ENCODE measurements at places on chromosomes 1 and 21. TPM values are rescaled to one million over a fixed set of nuclear protein-coding genes. Genes with fewer than 3 reads are reported as not detected.
A peak's percentile ranks its signal among the peaks of the same experiment; 100 is the strongest.

- DNase-seq, result no peak
Observed at GRCh38 chr1:50971748-50972305, 1.8 kb downstream of the CDKN2C start.

GRCh38 chr1:204828352-204828850 is 42.3 kb upstream of the NFASC start:
- DNase-seq, result peak; percentile 94

GRCh38 chr1:6329396-6329795 is 64.2 kb downstream of the ACOT7 start:
- DNase-seq, result no peak

GRCh38 chr1:83746234-83746633 is 252.7 kb downstream of the TTLL7 start:
- DNase-seq, result no peak

- DNase-seq, result peak; percentile 93
Observed at GRCh38 chr1:146036965-146037646, 15.6 kb upstream of the HJV start.

DNA sequence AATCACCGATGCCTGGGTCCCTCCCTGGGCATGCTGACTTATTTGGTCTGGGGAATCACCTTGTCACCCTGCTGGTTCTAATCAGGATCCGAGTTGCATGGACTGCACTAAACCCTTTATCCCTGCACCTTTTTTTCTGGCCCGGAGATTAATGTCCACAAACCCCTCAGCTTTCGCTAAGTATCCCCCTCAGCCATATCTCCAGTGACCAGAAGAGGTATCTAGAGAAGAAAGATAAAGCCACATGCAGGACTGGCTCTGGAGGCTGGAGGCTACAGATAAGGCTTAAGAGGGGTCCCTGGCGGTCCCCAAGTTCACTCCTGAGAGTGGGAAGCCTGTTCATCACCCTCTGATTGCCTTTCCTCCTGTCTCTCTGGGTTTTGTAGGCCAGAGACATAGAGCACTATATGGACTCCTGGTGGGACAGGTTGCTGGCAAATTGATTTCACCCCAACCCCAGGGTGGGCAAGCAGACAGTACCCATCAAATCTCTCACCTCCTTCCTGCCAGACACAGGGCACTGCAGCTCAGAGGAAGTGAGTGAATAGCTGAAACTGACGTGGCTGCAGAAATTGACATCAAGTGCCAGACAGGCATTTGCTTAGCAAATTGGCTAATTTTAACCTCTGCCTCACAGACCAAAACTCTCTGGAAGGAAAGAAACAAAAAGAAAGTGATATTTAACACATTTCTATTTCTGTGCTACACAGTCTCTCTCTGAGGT is 38.8 kb downstream of the HMGB4 start:
- no peak for DNase-seq

- no peak for DNase-seq
Observed at GRCh38 chr1:9655836-9656235, 4.3 kb downstream of the PIK3CD start.

DNA sequence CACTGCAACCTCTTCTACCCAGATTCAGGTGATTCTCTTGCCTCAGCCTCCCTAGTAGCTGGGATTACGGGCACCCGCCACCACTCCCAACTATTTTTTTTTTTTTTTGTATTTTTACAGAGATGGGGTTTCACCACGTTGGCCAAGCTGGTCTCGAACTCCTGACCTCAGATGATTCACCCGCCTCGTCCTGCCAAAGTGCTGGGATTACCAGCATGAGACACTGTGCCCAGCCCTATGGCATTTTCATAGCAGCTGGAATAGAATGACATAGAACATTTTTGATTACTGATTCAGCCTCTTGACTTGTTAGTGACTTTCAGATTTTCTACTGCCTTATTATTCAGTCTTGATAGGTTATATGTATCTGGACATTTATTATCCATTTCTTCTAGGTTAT is 1046.2 kb downstream of the AMY1C start:
- no peak for DNase-seq

GRCh38 chr1:14869187-14869586 is 270.7 kb downstream of the KAZN start:
- no peak for DNase-seq

- DNase-seq, result peak; percentile 54
Observed at GRCh38 chr1:25140073-25140797, 92.1 kb downstream of the SYF2 start.

GRCh38 chr1:189301235-189301634 is 1176.4 kb downstream of the BRINP3 start:
- no peak for DNase-seq

GRCh38 chr21:26572702-26573381 is at the start of gene CYYR1:
TSS of gene CYYR1 (minus strand) at chr21:26573286. CDS start at chr21:26572940, 346 bp downstream.
- peak; percentile 91 for DNase-seq

DNA sequence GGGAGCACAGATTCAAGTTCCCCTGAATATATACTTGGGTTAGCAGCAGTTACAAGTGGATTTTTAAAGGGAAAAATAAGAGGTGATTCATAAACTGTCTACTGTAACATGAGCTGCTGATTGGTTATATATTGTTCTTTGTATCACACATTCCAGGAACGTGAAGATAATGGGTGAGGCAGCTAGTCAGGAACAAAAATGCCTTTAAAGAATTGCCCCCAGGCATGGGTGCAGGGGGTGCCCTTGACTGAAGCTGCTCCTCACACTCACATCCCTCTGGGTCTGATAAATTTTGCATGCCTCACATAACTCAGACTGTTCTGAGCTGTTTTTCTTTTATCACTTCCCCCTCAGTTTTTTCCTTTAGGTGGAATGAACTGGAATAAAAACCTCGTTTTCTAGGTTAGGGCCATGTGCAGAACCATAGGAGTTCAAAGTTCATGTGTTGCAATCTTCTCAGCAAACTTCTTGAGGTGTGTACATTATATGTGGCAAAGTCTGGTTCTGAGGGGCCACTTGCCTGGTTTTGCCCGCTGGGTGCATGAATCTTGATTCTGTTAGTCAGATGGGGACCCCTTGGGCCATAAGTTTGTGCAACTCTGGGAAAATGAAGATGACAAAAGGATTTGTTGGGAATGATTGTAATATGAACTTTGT is 21.1 kb downstream of the TBX19 start:
- peak; percentile 22 for DNase-seq

- no peak for DNase-seq
Observed at GRCh38 chr1:180156631-180157091, 2.0 kb downstream of the QSOX1 start.

DNA sequence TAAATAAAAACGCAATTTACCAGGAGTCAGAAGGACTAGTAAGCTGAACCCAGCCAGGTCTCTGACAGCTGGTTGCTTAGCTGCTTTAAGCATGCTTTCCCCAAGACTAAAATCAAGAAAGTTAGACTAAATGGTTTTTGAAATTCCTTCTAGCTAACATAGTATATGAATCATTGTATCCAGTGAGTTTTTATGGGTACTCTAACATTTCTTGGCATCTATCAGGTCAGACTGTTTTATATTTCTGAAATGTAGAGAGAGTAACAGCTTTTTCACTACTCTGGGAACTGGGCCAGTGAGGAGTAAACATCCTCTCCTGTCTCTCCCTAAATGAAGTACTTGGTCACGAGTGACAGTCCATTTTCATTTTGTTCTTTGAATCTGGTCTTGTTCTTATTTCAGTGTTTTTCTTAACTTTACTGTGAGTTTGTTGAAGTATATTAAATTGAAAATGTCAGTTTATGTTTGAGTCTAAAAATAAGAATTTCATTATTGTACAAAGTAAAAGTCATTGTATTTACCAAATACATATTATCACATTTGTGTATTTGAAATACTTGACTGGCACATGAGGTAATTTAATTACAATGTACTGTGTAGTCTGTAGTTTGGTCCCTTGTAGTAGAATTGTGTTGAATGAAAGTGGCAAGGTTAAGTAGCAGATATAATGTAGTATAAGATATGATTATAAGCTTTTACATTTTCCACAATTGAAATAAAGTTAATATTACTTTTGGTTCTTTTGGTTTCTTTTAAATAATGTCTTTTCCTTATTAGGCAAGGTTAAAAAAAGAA is 47.6 kb downstream of the PKN2 start:
- DNase-seq, result peak; percentile 15

DNA sequence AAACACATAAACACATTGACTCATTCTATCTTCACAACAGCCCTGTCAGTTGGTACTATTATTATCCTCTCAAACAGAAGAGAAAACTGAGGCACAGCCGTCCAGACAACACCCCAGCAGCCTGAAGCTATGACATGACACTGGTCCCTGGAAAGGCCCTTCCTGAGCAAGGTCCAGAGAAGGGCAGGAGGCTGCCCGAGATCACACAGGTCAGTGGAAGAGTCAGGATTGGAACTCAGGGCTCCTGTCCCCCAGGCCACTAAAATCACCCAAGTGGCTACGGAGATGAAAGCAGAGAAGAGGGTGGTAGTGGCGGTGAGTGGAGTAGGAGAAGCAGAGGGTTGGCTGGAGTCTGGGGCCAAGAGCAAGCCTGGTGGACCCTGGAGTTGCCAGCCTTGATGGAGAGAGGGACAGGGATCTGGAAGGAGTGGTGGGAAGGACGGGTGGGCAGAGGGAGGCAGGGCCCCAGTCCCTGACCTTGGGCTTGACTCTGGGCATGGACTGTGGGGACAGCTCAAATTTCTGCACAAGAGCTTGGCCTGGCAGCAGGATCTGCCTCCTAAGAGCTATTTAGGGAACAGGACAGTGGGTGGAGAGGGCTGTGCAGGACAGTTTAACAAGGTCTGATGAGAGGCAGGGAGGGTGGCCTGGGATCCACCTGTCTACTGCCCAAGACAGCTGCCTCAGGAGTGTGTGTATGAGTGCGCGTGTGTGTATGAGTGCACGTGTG is 15.8 kb downstream of the MYOM3 start:
- no peak for DNase-seq

- no peak for DNase-seq
Observed at GRCh38 chr1:208551633-208552320, 307.6 kb upstream of the PLXNA2 start.

- DNase-seq, result no peak
Observed at GRCh38 chr1:110184446-110184845, 25.7 kb upstream of the KCNC4 start.

DNA sequence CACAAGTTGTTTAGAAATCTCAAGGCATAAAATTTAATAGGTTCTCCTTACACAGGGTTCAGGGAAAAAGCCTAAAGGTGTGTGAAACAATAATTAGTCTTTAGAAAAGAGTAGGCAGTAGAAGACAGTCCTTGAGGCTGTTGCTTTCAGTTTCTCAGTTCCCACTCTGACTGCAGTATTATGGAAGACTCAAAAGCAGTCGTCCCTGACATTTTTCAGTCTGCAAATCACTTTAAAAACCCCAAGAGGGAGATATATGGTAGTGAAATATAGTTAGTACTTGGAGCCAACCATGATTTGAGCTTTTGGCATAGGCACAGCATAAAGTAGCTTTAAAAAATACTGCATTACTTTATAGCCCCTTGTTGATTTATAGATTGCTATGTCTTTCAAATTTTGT is 299.7 kb downstream of the OLFM3 start:
- DNase-seq, result no peak

DNA sequence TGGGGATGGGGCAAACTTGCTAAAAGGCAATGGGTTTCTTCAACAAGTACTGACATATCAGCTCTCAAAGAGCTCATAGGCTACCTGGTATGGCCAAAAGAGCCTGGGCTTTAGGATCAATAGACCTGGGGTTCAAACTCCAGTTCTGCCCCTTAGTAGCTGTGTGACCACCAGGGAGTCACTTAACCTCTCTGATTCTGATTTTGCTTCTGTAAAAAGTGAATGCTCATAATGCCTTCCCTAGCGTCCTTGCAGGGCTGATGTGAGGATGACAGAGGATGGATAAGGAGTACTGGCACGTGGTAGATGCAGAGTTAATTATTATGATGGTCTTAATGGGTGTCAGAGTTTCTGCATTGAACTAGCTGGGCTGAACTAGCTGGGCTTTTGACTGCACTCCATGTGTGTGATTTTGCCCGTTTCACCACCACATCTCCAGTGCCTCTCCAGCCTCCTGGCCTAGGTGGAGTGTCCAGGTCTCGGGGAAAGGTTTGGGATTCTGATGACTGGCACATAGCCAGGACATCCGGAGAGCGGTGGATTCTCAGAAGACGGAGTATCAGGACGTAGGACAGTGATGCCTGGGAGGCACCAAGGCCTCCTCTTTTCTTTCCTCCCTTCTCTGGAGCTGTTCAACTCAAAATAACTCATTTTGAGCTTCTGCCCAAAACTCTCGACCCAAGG is 15.2 kb downstream of the DISP3 start:
- DNase-seq, result no peak

DNA sequence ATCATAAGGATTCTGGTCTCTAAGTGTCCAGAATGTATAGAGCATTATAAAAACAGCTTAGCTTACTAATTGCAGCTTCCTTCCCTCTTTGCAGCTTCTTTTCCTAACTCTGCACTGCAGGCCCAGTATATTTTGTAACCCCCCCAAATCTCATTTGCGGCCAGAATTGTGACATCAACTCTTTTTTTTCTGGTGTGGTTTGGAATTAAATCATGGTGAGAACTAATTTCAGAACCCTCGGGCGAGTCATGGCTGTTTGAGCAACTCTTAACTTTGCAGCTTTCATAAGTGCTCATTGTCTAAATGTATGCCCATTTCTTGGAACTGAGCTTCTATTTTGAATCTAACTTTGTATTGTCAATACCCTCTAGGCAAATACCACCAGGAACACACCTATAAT is 187.4 kb downstream of the CYYR1 start:
- DNase-seq, result no peak

DNA sequence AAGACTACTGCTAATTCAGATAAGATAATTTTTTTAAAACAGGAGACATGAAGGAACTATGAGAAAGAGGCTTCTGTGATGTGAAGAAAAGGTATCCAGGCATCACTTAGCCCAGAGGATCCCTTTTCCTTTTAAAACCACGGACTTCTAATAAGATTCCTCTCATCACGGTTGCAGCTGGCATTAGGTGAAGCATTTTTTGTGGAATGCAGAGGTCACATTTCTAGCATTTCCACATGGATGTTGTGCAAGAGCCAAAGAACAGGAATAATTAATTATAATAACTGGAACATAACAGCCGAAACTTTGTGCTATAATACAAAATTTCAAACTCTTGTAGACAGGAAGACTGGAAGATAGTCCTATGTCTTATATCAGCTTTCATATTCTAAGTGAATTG is 27.6 kb downstream of the CYP2J2 start:
- DNase-seq, result no peak

DNA sequence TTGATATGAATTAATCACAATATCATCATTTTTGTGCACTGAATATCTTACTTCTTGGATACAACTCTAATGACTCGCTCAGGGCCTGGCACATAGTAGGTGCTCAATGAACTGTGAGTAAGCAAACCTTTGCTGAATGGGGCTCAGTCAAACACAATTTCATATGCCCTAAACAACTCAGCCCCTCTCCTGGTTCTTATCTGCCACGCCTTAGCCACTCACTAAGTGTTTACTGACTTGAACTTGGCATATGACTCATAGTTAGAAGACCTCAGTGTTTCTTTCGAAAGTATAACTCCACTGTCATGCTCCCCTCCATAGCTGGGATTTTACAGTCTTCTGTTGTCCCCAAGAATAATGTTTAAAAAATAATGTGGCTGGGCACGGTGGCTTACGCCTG is 4.8 kb upstream of the IFNLR1 start:
- DNase-seq, result no peak

The PERM1 gene
- not detected for total RNA-seq

The CAMTA1 gene
- total RNA-seq, result 153 TPM

The IGSF5 gene
- total RNA-seq, result 2.9 TPM

The ADCY10 gene
- 0.13 TPM for total RNA-seq

The KCNA3 gene
- total RNA-seq, result not detected

The C1orf141 gene
- not detected for total RNA-seq

The HTR6 gene
- total RNA-seq, result not detected

The SELP gene
- not detected for total RNA-seq

The GPX7 gene
- total RNA-seq, result 10.6 TPM

The DAP3 gene
- total RNA-seq, result 75.4 TPM

The FCRL4 gene
- not detected for total RNA-seq

The BGLAP gene
- total RNA-seq, result 0.18 TPM

The CD48 gene
- not detected for total RNA-seq

The TNFRSF9 gene
- total RNA-seq, result 0.13 TPM
